Fibroblast of lung (primary cell): ENCODE measurements at places on chromosomes 1 and 21. TPM values are rescaled to one million over a fixed set of nuclear protein-coding genes. Genes with fewer than 3 reads are reported as not detected.
A peak's percentile ranks its signal among the peaks of the same experiment; 100 is the strongest.

ETV3L gene
- polyA plus RNA-seq = not detected in 2 replicates

SH2D2A gene
- polyA plus RNA-seq = not detected in 2 replicates

TFF2 gene
- polyA plus RNA-seq = not detected in 2 replicates

GJA4 gene
- polyA plus RNA-seq = not detected in 2 replicates

S100A2 gene
- 4.8 and 10.3 TPM in 2 replicates for polyA plus RNA-seq

LRRC53 gene
- polyA plus RNA-seq = not detected in 2 replicates

PTGER3 gene
- 0.89 and 1.6 TPM in 2 replicates for polyA plus RNA-seq

C1orf105 gene
- polyA plus RNA-seq = not detected in 2 replicates

CCT8 gene
- 209 and 286 TPM in 2 replicates for polyA plus RNA-seq

GRCh38 chr1:159600894-159601293, 13.3 kb downstream of the APCS start:
- no peak overlapping the region for H3K4me3 ChIP-seq
- H3K4me1 ChIP-seq = no peaks in the 10 kb centered on the region
- no peaks in the 10 kb centered on the region for H3K27me3 ChIP-seq
- DNase-seq = peak; percentile 31
- H3K27ac ChIP-seq = no peak overlapping the region
- no peaks in the 10 kb centered on the region for H3K36me3 ChIP-seq

DNA sequence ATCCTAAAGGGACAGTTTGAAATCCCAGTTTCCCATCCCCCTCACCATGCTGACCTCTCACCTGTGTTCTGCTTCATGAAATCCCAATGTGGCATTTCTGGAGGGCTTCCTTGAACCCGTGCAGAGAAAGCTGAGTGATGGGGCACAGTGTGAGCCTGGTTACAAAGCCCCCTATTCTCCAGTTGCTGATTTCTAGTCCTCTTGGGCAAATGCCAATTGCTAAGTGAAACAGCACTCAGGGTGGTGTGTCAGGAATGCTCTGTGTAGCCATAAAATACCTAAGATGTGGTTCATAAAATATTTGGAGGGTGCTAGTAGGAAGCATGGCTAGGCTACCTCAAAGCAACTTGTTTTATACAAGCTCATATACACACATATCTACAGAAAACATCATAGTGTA, 32.0 kb downstream of the SUSD4 start:
- H3K4me1 ChIP-seq = peaks cover 6% of the 10 kb centered on the region
- H3K27me3 ChIP-seq = no peaks in the 10 kb centered on the region
- no peak for DNase-seq
- H3K4me3 ChIP-seq = no peak overlapping the region
- no peak overlapping the region for H3K27ac ChIP-seq
- no peaks in the 10 kb centered on the region for H3K36me3 ChIP-seq

DNA sequence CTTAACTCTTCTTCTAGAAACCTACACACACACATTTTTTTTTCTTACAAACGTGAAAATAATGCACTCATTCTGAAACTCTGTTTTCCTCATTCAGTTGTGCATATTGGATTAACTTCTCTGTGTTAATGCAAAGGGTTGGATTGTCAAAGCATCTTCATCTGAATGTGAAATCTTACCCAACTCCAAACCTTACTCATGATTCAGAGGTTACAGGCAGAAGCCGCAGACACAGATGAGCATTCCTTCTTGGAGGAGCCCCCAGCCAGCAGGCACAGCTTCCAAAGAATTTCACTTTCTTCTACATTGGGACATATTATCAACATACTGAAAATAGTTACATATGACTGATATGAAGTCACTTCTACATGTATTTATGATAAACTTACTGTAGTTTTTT, 15.7 kb downstream of the PATJ start:
- H3K4me3 ChIP-seq = no peak overlapping the region
- DNase-seq = peak; percentile 77
- no peaks in the 10 kb centered on the region for H3K27me3 ChIP-seq

GRCh38 chr1:186559601-186560116, 98.7 kb upstream of the PDC start:
- H3K4me3 ChIP-seq = no peak overlapping the region
- no peaks in the 10 kb centered on the region for H3K27me3 ChIP-seq
- H3K27ac ChIP-seq = no peak overlapping the region
- H3K36me3 ChIP-seq = no peaks in the 10 kb centered on the region
- H3K4me1 ChIP-seq = no peaks in the 10 kb centered on the region

GRCh38 chr1:12447849-12448312, 170.1 kb downstream of the DHRS3 start:
- peak; percentile 82 for DNase-seq
- H3K4me3 ChIP-seq = no peak overlapping the region
- H3K27ac ChIP-seq = peak overlapping the region; percentile 24

GRCh38 chr1:24138476-24139221, 4.3 kb downstream of the IL22RA1 start:
- no peaks in the 10 kb centered on the region for H3K36me3 ChIP-seq
- no peak for DNase-seq
- peaks cover 5% of the 10 kb centered on the region for H3K27me3 ChIP-seq
- no peaks in the 10 kb centered on the region for H3K4me1 ChIP-seq

- no peak overlapping the region for H3K27ac ChIP-seq
- peak; percentile 65 for DNase-seq
- no peak overlapping the region for H3K4me3 ChIP-seq
- H3K36me3 ChIP-seq = no peaks in the 10 kb centered on the region
- H3K4me1 ChIP-seq = no peaks in the 10 kb centered on the region
Measured at GRCh38 chr1:193283016-193283415, 96.6 kb upstream of the B3GALT2 start.

DNA sequence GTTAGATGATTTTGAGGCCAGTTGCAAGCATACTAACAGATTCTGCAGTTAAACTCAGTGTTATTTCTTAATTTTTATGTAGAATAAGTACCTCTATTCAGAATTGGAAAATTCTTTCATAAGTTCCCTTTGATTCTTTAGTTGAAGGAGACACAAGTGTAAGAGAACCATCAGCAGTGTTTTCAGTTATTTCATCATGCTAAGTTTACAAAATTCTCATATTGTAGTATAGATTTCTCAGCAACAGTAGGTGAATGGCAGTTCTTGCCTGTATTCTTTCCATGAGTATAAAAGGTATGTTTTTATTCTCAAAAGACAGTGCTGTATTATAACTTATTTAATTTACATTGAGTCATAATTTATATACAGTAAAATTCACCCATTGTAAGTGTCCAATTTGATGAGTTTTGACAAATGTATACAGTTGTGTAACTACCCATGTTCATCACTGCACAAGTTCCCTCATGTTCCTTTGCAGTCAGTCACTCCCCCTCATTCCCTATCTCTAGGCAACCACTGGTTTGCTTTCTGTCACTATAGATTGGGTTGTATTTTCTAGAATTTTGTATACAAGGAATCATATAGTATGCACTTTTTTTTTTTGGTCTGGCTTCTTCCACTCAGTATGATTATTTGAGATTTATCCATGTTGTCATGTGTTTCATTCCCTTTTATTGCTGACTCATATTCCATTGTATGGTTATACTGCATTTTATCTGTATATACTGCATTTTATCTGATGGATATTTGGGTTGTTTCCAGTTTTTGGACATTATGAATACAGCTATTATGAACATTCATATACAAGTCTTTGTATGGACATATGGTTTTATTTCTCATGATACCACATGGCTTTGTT, 3.9 kb downstream of the RPS6KC1 start:
- no peak overlapping the region for H3K27ac ChIP-seq
- H3K36me3 ChIP-seq = no peaks in the 10 kb centered on the region
- no peak overlapping the region for H3K4me3 ChIP-seq
- no peaks in the 10 kb centered on the region for H3K4me1 ChIP-seq

- H3K27me3 ChIP-seq = no peaks in the 10 kb centered on the region
- H3K27ac ChIP-seq = no peak overlapping the region
- peaks cover 45% of the 10 kb centered on the region for H3K4me1 ChIP-seq
- DNase-seq = no peak
- H3K36me3 ChIP-seq = peaks cover 31% of the 10 kb centered on the region
Measured at GRCh38 chr1:159920651-159921050, 4.7 kb downstream of the TAGLN2 start.

GRCh38 chr21:39156024-39156423, 27.2 kb downstream of the PSMG1 start:
- no peaks in the 10 kb centered on the region for H3K27me3 ChIP-seq
- H3K4me1 ChIP-seq = no peaks in the 10 kb centered on the region
- DNase-seq = no peak

DNA sequence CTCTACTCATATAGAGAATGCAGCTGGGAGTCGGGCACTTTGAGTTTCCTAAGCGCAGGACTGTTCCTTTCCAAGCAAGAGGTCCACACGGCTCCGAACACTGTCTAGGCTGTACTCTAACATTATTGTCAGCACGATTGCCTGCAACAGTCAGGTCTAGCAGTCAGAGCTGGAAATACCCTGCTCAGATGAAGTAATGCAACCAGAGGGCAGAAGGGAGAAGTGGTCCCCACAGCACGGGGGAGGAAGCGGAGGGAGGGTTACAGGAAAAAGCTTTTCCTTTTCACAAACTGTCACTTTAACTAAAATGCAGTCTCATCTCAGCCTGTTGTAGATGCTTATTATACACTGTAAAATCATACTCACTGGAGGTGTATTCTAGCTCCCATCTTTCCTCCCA, 98.9 kb upstream of the SLC44A3 start:
- no peaks in the 10 kb centered on the region for H3K4me1 ChIP-seq
- no peak for DNase-seq
- H3K36me3 ChIP-seq = no peaks in the 10 kb centered on the region
- H3K4me3 ChIP-seq = no peak overlapping the region
- H3K27me3 ChIP-seq = no peaks in the 10 kb centered on the region

- H3K36me3 ChIP-seq = no peaks in the 10 kb centered on the region
- no peak for DNase-seq
- no peak overlapping the region for H3K4me3 ChIP-seq
- no peaks in the 10 kb centered on the region for H3K27me3 ChIP-seq
- no peak overlapping the region for H3K27ac ChIP-seq
Measured at GRCh38 chr1:21201650-21202049, 25.0 kb upstream of the EIF4G3 start.

DNA sequence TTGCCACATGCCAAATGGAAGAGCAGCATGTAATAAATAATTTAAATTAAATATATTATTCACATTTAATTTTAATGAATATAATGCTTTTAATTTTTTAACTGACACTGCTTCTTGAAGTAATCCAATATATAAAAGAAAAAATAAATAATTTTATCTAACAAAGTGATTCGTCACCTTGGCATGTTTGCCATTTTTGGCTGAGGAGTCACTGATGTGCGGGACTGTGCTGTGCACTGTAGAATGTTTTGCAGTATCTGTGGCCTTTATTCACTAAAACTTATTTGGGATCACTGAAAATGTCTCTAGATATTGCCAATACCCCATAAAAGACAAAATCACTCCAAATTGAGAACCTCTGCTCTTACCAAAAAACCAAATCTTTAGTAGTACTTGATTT, 807.8 kb downstream of the BRINP3 start:
- no peaks in the 10 kb centered on the region for H3K4me1 ChIP-seq
- no peak overlapping the region for H3K4me3 ChIP-seq
- no peaks in the 10 kb centered on the region for H3K27me3 ChIP-seq
- no peak overlapping the region for H3K27ac ChIP-seq
- H3K36me3 ChIP-seq = no peaks in the 10 kb centered on the region
- peak; percentile 30 for DNase-seq

DNA sequence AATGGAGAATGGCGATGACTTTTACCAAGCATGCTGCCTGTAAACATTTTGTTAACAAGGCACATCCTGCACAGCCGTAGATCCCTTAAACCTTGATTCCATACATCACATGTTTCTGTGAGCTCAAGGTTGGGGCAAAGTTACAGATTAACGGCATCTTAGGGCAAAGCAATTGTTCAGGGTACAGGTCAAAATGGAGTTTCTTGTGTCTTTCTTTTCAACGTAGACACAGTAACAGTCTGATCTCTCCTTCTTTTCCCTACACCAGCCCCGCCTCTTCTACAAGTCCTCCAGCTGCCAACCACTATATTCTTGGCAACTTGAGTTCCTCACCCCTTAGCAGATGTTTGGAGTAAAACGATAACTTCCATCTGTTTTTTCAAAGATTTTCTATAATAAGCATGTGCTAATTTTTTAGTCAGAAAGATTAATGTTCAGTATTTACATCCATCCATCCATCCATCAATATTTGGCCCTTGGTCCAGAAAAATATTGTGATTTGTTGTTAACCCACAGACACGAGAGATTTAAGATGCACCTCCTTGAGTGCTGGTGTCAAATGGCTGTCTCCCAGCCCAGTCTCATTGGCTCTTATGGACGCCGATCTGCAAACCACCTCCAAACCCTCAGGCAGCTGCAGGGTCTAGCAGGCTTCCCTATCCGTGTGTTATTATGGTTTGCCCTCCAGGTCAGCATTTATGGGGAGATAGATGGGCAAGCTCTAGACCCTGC, 3.8 kb downstream of the DNALI1 start:
- H3K36me3 ChIP-seq = peaks cover 5% of the 10 kb centered on the region
- no peak overlapping the region for H3K27ac ChIP-seq
- DNase-seq = peak; percentile 43
- H3K4me1 ChIP-seq = peaks cover 9% of the 10 kb centered on the region
- no peaks in the 10 kb centered on the region for H3K27me3 ChIP-seq
- no peak overlapping the region for H3K4me3 ChIP-seq

DNA sequence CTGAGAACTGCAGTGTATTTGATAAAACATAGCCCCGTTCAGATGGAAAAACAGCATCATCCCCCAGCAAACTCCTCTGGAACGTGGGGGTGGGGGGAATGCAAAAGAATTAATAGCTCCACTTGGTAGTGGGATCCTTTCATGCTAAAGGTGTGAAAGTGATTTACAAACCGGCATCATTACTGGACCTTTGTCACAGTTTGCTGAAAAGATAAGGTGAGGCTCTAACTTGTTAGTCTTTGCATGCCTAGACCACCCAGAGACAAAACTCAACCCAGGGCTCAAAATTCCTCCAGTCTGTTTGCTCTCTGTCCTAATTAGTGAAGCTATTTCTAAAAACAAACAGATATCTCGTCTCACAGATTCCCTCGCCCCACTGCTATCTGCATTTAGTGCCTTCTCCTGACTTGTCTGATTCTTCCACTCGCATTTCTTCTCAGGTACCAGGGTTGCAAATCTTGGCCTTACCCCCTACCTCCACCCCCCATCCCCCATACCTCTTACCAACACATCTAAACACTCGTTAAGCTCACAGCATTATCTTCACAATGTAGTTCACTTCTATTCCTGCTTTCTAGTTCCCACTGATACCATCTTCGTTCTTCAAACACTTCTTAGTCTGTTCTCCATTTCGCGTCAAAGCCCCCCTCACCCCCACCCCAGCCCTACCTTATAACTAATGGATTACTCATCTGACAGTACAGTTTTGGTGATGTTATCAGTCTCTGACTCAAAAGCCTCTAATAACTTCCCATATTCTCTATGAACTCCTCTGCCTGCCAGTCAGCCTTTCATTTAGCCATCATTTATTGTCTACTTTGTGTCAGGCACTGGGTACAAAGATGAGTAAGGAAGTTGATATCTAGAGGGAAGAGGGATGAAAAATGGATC, 11.8 kb downstream of the IER5 start:
- peaks cover 66% of the 10 kb centered on the region for H3K4me1 ChIP-seq
- H3K4me3 ChIP-seq = no peak overlapping the region
- no peaks in the 10 kb centered on the region for H3K36me3 ChIP-seq
- H3K27me3 ChIP-seq = no peaks in the 10 kb centered on the region

DNA sequence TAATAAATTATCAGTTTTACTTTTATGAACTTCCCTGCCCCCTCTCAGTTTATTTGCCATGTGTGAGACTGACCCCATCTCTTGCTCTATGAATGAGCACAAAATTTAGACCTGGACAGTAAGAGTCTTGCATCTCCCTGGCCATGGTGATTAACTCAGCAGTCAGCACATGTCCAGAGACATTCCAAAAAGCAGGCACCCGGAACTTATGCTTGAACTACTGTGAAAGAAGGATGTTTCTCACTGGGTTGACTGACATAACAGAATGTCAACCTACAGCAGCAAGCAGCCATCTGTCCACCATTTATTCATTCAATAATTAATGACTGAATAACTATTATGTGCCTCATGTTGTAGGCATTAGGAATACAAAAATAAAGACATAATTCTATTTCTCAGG, 11.3 kb upstream of the SEC16B start:
- no peak for DNase-seq
- H3K27me3 ChIP-seq = no peaks in the 10 kb centered on the region
- no peak overlapping the region for H3K27ac ChIP-seq
- no peaks in the 10 kb centered on the region for H3K36me3 ChIP-seq
